ENCODE measurements at places on chromosomes 1 and 21. TPM values are rescaled to one million over a fixed set of nuclear protein-coding genes. Genes with fewer than 3 reads are reported as not detected.
A peak's percentile ranks its signal among the peaks of the same experiment; 100 is the strongest.

KRTAP19-1 gene
- total RNA-seq: not detected

GRCh38 chr21:21076491-21076890 lies 78.3 kb downstream of the NCAM2 start:
- H3K4me3 ChIP-seq: no peak overlapping the region
- DNase-seq: no peak
- H3K27ac ChIP-seq: no peak overlapping the region
- peaks cover 8% of the 10 kb centered on the region for H3K4me1 ChIP-seq
- H3K36me3 ChIP-seq: no peaks in the 10 kb centered on the region

DNA sequence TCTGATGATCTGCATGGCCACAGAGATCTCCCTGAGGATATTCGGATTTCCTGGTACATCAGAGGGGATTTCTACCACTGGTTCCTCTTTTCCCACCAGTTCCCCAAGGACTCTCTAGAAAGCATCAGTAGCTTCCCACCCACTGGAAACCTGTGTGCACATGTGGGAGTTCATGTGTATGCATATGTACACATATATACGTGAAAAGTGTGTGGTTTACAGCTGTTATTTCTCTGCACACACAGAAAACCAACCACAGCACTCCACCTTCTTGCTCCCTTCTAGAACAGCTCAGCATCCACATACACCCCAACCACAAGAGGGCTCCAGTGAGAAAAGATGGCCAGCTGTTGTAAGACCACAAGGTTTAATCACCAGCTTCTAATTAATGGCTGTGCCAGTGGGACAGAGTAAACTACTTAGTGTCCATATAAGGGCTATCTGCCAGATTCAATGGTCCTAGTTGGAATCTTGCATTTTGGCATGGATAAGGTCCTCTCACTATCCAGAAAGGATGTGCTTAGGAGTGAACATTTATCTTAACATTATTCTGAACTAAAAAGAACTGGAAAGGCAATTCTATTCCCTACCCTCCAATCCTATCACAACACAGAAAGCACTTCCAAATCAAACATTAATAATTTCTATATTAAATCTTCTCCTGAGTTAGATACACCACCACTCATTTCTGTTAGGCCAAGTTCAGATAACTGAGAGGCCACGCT lies 24.1 kb downstream of the GPR3 start:
- H3K4me3 ChIP-seq: no peak overlapping the region
- DNase-seq: peak; percentile 88
- H3K36me3 ChIP-seq: peaks cover 30% of the 10 kb centered on the region
- no peak overlapping the region for H3K27ac ChIP-seq
- H3K4me1 ChIP-seq: peaks cover 28% of the 10 kb centered on the region

DNA sequence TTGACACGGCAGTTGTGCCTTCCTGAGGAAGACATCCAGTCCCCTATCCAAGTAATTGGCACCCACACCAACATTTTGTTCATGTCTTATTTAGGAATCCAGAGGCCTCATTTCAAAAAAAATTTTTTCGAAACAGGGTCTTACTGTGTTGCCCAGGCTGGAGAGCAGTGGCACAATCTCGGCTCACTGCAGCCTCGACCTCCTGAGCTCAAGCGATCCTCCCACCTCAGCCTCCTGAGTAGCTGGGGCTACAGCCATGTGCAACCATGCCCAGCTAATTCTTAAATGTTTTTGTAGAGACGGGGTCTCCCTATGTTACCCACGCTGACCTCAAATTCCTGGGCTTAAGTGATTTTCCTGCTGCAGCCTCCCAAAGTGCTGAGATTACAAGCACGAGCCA lies 9.2 kb upstream of the TRNP1 start:
- DNase-seq: no peak
- H3K4me1 ChIP-seq: no peaks in the 10 kb centered on the region
- H3K36me3 ChIP-seq: no peaks in the 10 kb centered on the region
- H3K27me3 ChIP-seq: no peaks in the 10 kb centered on the region
- no peak overlapping the region for H3K4me3 ChIP-seq

NEGR1 gene
- total RNA-seq: 0.93 TPM

SYNC gene
- not detected for total RNA-seq

SYT11 gene
- total RNA-seq: 15.9 TPM

PRDX6 gene
- total RNA-seq: 516 TPM

- no peak for DNase-seq
- H3K36me3 ChIP-seq: no peaks in the 10 kb centered on the region
Observed at GRCh38 chr1:228853191-228853590, 117.9 kb downstream of the RHOU start.

DNA sequence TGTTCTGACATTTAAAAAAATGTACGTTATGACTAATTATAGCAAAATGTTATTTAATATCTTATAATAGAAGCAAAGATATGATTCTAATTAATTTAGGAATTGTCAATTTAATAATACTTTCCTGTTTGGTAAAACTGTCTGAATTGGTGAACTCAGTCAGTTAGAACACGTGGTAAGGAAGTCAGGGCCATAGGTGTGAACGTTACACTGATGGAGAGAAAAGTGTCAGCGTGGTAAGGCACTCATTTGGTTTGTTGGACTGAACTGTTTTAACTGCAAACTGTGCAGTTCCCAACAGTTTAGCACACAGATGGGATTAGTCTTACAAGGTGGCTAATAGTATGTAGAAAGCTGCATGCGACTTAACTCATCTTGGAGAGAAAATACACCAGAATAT lies 102.9 kb downstream of the EPB41 start:
- H3K27ac ChIP-seq: no peak overlapping the region
- H3K4me3 ChIP-seq: no peak overlapping the region
- H3K4me1 ChIP-seq: peaks cover 6% of the 10 kb centered on the region
- DNase-seq: no peak
- no peaks in the 10 kb centered on the region for H3K36me3 ChIP-seq

All from GM23338 (cell line).